ENCODE measurements at places on chromosomes 6 and 20. TPM values are rescaled to one million over a fixed set of nuclear protein-coding genes. Genes with fewer than 3 reads are reported as not detected.
A peak's percentile ranks its signal among the peaks of the same experiment; 100 is the strongest.

SCUBE3 gene
- total RNA-seq = not detected

BMP6 gene
- 0.21 TPM for total RNA-seq

SLC12A5 gene
- not detected for total RNA-seq

ASIP gene
- not detected for total RNA-seq

BPIFB4 gene
- total RNA-seq = not detected

DLK2 gene
- 2.8 TPM for total RNA-seq

ADGB gene
- total RNA-seq = not detected

SLC17A9 gene
- total RNA-seq = 5.2 TPM

CTCFL gene
- not detected for total RNA-seq

SLC22A2 gene
- not detected for total RNA-seq

- ATAC-seq = no peak
Measured at GRCh38 chr6:159691133-159691962, 1.7 kb downstream of the SOD2 start.

DNA sequence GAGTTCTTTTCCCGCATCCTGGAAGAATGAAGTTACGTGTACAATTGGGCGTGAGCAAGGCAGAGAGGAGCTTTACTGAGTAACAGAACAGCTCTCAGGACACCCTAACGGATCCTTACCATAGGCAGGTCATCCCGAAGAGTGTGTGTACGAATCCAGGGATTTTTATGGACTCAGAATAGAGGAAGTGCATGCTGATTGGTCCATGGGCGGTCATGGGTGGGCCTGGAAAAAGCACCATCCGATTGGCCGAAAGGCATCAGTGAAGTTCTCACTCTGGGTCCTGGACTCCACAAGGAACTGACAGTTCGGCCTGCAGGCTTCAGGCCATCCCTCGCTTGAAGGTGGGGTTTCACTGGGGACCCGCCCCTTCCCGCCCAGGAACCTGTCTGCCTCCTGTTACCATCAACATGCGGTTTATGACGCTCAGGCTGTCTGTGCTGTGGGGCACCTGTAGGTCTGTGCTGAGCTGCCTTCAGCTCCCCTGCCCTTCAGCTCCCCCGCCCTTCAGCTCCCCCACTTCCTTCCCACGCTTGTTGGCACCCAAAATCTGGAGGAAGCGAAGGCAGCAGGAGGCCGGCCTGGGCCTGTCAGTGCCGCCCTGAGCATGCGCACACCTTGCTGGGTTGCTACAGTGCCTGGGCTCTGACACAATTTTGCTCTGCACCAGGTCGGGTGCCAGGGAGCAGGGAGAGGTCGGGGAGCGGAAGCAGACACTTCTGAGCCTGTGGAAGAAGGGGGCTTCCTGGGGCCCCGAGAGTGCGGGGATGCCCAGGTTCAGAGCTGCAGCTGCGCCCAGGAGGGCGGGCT lies 57.9 kb upstream of the MANEA start:
- no peak for ATAC-seq

- ATAC-seq = peak; percentile 24
Measured at GRCh38 chr6:356828-357251, 34.7 kb upstream of the IRF4 start.

GRCh38 chr20:51807720-51808250 lies 5.5 kb upstream of the SALL4 start:
- no peak for ATAC-seq

DNA sequence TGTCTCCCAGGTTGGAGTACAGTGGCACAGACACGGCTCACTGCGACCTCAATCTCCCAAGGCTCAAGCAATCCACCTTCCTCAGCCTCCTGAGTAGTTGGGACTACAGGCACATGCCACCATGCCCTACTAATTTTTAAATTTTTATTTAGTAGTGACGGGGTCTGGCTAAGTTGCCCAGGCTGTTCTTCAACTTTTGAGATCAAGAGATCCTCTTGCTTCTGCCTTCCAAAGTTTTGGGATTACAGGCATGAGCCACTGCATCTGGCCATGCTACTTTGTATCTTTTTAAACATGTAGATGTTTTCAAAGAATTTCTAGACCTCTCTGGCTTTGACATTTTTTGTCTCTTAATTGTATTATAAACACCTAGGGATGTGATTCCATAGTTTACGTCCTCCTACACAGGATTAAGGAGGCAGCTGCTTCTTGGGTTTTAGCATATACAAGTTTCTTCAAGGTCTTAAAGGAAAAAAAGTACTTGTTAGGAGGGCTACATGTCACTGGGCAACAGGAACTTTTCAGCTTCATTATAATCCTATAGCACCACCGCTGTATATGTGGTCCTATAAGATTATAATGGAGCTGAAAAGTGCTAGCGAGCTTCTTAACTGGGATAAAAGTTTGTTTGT lies 1.3 kb downstream of the ADAT2 start:
- ATAC-seq = no peak

DNA sequence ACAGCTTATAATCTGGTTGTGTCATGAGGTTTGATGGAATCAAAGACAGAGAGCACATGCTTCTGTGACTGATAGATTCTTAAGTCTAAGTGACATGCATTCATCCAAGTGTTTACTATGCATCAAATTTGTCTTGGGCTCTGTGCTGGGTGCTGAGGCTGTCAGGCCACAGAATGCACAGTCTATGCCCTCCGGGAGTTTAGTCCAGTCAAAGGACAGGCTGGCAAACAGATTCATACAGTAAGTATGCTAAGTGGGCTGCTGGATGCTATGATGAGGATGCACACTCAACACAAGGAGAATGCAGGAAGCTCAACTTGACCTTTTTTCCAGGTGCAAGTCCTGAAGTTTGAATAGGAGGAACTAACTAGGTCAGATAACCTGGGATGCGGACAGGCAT lies 146.7 kb downstream of the UST start:
- ATAC-seq = no peak

- ATAC-seq = no peak
Measured at GRCh38 chr6:110799189-110799588, 16.1 kb downstream of the CDK19 start.

DNA sequence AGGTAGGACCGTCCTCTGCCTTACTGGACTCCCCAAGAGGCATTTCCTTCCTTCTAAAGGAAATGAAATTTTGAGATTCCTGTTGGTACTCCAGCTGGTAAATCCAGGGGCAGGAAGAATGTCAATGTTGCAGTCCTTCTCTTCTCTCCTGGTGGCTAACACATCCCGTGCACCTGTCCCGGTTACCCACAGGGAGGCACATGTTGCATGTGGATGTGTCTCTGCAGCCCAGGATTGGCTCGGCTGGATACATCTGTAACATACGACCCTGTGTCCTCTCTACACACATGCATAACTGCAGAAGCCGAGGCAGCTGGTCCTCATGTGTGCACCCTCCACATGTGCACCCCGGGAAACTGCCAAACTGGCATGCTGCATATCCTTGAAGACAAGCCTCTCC lies 1.3 kb upstream of the LRFN2 start:
- ATAC-seq = no peak

DNA sequence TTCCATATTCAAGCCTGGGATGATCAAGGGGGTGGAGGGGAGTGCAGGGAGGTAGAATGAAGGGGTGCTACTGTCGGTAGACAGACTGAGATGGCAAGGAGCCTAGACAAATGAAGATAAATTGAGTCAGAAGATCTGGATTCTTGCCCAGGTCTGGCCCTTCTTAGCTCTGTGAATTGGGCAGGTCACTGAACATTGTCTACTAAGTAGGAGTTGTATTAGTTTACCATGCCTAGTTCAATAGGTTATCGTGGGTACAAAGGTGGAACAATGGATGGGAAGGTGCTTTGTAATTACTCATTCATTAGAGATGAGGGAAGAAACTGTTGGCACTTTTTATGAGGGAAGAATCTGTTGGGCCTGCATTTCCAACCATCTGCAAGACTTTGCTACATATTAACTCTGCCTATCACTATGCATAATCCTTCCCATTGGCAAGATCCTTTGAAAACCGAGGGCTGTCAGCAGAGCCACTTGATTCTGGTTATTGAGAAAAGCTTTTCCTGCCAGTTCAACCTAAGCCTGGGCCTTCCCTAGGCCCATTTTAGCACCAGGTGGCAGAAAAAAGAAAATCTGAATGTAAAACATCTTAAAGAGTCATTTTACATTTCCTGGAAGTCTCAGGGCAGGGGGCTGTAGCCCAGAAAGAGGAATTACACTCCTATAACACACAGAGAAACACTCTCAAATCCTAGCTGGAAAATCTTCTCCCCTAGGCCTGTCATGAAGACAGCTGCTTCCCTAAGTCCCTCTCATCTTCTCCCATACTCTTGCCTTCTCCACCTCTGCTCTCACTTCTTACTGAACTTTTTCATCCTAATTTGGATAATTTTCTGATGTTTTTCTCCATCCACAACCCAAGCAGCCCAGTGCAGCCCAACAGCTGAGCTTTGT lies 103.5 kb downstream of the CD24 start:
- ATAC-seq = no peak

GRCh38 chr20:41287327-41287726 lies 30.2 kb downstream of the ZHX3 start:
- ATAC-seq = peak; percentile 94

DNA sequence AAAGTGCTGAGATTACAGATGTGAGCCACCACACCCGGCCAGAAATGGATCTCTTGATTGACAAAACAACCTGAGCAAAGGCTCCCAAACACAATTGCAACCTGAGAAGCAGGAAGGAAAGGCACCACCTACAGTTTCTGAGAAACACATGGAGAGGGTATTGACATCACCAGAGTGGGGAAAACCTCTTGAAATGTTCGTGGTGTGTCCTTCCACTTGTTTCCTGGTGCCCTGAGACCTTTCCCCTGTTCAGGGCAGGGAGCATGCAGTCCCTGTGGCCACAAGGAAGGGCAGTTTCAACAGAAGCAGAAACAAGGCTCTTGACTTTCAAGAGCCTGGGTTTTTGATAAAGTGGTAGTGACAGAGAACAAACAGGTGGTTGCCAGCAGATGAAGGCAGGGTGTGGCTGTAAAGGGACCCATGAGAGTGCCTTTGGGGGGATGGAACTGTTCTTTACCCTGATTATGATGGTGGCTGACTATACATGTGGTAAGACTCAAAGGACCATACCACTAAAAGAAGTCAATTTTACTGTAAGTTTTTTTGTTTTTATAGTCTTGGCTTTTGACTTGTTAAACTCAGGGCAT lies 3.2 kb upstream of the BPIFA1 start:
- ATAC-seq = no peak

GRCh38 chr6:155710704-155711103 lies 255.1 kb upstream of the NOX3 start:
- ATAC-seq = no peak

GRCh38 chr6:159981403-159982245 lies 12.7 kb downstream of the IGF2R start:
- peak; percentile 34 for ATAC-seq

- no peak for ATAC-seq
Measured at GRCh38 chr6:23282252-23283021, 713.1 kb downstream of the HDGFL1 start.

- no peak for ATAC-seq
Measured at GRCh38 chr6:14051355-14051754, 66.2 kb upstream of the CD83 start.

GRCh38 chr6:154481521-154482013 lies 28.9 kb downstream of the CNKSR3 start:
- no peak for ATAC-seq

GRCh38 chr6:157937916-157938315 lies 43.7 kb upstream of the SYNJ2 start:
- ATAC-seq = no peak

GRCh38 chr6:25715794-25716193 lies 38.7 kb upstream of the SLC17A4 start:
- no peak for ATAC-seq

- no peak for ATAC-seq
Measured at GRCh38 chr6:21208796-21209186, 384.8 kb upstream of the SOX4 start.

DNA sequence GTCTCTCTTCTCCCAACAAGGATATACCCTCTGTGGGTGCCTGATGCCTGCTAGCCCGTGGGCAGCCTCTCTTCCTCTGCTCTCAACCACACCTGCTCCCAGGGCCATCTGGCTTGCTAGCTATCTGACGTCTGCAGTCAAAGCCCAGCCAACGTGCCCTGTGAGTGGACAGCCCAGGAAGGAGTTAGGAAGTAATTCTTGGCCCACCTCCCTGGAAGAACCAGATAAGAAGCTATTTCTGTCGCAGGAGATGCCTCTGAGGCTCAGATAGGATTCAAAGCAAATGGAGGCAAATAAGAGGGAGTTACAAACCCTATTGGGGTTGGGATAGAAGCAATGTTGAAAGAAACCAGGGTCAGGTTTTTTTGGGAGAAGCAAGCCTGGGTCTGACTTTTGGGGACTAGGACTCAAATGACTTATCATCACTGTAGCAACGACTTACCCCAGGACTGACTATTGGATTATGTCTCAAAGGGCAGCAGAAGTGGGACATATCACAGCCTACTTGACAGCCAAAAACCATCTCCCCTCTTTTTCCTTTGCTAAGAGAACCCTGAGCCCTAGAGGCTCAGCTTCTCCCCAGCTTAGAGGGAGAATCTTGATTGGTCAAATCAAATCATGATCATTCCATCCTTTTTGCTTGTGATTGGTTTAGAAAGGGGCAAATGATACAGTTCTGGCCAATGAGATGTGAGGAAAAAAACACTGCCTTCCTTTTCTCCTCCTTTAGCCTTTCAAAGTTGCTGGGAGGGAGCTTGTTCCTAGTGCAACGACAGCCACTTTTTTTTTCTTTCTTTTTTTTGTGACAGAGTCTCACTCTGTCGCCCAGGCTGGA lies 18.0 kb upstream of the CDK5RAP1 start:
- no peak for ATAC-seq

- no peak for ATAC-seq
Measured at GRCh38 chr6:22019857-22020256, 277.0 kb downstream of the PRL start.

DNA sequence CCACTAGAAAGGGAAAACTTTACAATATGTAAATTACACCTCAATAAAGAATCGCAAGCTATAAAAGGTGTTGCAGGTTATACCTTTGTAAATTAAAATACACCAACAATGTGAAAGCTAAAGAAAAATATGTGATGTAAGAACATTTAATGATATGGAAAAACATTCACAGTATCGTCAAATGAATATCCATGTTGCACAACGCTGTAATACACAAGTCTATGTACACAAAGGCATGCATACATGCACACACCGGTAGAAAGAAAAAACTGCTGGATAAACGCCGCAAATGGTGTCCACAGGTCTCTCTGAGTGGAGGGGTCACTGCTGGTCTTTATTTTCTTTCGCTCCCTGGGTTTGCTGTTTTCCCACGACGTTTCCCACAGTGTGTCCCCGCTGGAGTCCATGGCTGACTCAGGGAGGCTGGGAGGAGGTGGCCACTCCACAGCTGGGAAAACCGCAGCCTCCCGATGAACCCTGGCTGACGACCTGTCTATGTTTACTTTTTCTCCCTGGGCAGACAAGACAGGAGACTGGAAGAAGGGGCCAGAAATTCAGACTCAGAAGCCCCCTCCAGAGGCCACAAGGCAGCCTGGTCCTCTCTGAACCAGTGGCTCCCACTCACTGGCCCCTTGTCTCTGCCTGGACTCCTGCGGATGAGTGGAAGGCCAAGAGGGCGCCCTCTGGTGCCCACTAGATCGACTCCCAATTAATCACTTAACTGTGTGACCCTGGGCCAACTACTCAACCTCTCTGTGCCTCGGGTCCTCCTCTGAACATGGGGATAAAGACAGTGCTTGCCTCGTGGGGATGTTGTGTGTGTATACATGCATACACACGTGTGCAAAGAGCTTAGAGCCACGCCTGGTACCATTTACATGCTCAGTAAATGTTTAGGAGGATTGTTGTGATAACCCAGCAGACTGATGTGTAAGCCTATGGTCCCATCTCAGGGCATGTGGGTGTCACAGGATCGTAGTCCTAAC lies 12.8 kb upstream of the BPI start:
- no peak for ATAC-seq

Data from activated T-helper 17 cell treated with anti-CD3 and anti-CD28 coated beads, Interleukin-2, amount 50 U/mL, for 72 hours (primary cell).